ENCODE measurements at places on chromosomes 16 and 17.

GRCh38 chr17:382644-383533 is 30.3 kb upstream of the RPH3AL start:
- no peak for DNase-seq

GRCh38 chr17:51083981-51084380 is 36.7 kb downstream of the SPAG9 start:
- DNase-seq, result no peak

GRCh38 chr17:13395346-13395745 is 206.4 kb downstream of the HS3ST3A1 start:
- DNase-seq, result no peak

GRCh38 chr17:70278844-70279462 is 109.6 kb downstream of the KCNJ2 start:
- no peak for DNase-seq

DNA sequence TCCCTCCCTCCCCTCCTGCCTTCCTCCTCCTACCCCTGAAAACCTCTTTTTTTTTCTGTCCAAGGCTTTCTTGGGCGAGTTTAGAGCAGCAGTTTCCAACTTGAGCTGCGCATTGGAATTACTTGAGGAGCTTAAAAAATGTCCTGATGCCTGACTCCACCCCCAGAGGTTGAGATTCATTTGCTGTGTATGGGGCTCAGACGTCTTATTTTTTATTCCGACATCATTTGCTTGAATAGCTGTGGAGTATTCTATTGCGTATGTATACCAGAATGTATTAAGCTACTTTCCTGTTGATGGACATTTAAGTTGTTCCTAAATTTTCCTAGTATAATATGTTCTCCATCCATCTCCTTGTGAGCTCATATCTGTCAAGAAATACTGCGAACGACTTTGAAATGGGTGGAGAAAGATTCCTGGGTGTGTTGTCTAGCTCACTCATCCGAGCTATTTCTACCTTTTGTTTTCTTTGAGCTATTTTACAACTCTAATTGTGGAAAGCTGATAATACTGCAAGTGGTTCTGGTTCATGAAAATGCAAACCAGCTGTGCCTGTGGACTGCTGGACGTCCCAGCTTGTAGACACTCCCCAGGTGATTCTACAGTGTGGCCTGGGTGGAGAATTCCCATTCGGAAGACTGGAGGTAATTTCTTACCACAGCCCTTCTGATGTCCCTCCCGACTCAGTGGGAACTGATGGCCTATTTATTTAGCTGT is 40.5 kb downstream of the CMIP start:
- no peak for DNase-seq

GRCh38 chr17:78185981-78186691 is 716 bp downstream of the TK1 start:
- no peak for DNase-seq

DNA sequence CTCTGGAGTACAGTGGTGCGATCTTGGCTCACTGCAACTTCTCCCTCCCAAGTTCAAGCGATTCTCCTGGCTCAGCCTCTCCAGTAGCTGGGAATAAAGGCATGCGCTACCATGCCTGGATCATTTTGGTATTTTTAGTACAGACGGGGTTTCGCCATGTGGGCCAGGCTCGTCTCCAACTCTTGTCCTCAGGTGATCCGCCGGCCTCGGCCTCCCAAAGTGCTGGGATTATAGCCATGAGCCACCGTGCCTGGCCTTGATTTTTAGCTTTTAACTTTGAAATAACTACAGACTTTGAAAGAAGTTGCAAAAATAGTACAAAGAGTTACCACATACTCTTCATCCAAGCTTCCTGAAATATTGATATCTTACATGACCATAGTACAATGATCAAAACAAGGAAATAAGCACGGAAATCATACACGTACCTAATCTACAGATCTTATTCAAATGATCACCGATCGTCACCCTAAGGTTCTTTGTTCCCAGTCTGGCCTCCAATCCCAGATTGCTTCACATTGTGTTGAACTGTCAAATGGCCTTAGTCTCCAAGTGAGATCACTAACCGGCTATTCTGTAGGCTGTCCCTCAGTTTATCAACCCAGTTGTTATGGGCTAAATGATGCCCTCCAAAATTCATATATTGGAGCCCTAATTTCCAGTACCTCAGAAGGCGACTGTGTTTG is 18.4 kb downstream of the NPIPA1 start:
- DNase-seq, result no peak

GRCh38 chr16:57556941-57557541 is 14.6 kb downstream of the ADGRG5 start:
- no peak for DNase-seq

DNA sequence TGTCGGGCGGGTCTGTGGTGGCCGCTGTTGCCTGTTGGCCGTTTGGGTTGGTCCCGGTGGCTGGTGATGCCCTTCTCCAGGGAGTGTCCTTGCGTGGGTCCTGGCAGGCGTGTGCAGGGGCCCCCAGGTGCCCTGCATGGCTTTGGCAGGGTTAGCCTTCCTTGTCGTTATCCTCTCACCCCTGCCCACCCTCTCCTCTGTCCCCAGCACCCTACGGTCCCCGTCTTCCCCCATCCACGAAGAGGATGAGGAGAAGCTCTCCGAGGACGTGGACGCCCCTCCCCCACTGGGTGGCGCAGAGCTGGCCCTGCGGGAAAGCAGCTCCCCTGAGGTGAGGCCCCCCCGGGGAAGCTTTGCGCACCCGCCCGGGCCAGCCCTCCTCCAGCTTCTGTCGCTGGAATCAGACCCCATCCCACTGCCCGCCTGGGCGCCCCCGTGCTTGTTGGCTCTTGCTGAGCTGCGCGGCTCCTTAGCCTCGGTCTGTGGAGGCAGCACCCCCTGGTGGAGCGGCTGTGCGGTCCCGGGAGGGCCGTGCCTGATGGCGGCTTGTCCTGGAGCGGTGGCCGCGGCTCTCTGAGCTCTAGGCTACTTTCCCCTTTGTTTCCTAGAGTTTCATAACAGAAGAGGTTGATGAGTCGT is 10.6 kb upstream of the NUDT16L1 start:
- no peak for DNase-seq

DNA sequence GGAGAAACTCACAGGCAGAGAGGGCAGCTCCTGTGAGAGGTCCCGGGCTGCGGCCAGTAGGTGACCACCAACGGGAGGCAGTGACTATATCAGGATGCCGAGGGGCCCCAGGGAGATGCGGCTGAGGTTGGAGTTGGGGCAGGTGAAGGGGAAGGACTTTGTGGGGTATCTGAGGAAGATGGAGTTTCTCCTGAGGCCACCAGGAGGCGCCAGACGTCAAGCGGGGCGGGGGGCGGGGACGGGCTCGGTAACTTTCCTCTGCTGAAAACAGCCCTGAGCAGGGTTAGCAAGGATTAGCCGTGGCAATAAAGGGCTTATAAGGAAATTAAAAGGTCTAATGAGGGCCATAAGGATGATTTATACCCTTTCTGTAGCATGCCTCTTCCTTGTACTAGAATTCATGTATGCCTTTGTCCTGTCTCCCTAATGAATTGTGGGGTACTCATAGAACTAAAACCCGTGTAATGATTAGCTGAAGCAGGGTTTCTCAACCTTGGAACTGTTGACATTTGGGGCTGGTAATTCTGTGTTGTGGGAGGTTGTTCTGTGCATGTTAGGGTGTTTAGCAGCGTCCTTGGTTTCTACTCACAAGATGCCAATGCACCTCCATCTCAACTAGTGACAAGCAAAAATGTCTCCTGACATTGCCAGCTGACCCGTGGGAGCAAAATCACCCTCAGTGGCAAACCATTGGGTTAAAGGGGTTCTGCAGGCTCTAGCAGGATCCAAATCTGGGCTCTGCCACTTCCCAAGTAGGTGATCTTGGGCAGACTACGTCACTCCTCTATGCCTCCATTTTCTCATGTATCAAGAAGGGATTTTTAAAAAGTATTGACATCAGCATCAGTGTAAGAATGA is 74.8 kb upstream of the GRIN2A start:
- DNase-seq, result no peak

GRCh38 chr17:40075201-40075941 is 12.6 kb downstream of the THRA start:
- DNase-seq, result peak; percentile 32

GRCh38 chr17:15038656-15039055 is 226.5 kb downstream of the PMP22 start:
- no peak for DNase-seq

DNA sequence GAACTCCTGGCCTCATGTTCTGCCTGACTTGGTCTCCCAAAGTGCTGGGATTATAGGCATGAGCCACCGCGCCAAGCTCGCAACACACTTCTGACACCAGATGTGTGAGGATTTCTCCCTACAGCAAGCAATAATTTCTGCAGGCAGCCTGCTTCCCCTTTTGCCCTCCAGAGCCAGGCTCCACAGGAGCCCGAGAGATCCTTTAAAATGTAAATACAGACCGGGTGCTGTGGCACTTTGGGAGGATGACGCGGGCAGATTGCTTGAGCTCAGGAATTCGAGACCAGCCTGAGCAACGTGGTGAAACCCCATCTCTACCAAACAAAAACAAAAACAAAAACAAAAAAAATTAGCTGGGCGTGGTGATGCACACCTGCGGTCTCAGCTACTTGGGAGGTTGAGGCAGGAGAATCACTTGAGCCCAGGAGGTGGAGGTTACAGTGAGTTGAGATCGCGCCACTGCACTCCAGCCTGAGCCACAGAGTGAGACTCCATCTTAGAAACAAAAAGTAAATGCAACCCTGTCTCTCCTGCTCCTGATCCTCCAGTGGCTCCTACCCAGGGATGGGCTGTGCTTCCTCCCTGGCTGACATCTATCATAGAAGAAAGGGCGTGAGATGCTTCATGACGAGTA is 14.7 kb downstream of the C16orf96 start:
- DNase-seq, result no peak

GRCh38 chr17:47719411-47720152 is 13.5 kb upstream of the TBX21 start:
- no peak for DNase-seq

- no peak for DNase-seq
Measured at GRCh38 chr17:49585422-49586027, 9.9 kb downstream of the NXPH3 start.

DNA sequence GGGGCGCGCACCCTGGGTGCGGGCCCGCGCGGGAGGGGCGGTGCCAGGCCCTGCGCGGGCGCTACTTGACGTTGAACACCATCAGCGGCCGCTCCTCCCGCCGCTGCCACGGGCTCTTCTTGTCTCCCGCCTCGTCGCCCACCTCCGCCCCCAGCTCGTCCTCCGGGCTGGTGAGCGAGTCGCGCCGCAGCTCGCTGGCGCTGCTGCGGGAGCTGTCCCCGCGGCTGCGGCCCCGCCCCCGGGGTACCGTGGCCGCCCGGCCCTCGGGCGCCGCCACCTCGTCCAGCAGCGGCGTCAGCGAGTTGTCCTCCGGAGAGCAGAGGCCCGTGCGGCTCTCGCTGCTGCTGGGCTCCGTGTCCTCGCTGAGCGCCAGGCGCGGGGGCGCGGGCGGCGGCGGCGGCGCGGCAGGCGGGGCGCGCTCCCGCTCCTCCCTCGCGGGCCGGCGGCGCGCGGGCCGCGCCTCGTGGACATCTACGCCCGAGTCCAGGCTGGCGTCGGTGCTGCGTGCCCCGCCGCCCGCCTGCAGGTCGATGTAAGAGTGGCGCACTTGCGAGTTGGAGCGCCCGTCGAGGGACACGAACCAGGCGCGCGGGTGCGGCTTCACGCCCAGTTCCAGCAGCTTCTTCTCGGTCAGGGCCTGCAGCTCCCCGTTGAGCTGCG is 8.7 kb downstream of the GRN start:
- no peak for DNase-seq

DNA sequence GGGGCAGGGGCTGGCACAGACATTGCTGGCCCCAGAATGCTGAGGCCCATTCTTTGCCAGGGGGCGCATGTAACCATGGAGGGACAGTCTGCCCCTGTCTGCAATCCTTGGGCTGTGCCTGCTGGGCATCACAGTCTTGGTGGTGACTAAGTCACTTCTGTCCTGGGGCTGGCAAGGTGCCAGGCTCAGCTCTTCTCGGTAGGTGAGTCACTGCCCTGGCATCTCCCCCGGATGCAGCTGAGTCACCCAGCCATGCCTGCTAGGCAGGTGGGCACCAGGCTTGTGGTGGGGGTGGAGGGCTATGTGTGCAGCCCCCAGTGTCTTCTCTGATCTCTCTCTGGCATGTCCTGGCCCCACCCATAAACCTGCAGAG is 5.6 kb downstream of the RARA start:
- no peak for DNase-seq

DNA sequence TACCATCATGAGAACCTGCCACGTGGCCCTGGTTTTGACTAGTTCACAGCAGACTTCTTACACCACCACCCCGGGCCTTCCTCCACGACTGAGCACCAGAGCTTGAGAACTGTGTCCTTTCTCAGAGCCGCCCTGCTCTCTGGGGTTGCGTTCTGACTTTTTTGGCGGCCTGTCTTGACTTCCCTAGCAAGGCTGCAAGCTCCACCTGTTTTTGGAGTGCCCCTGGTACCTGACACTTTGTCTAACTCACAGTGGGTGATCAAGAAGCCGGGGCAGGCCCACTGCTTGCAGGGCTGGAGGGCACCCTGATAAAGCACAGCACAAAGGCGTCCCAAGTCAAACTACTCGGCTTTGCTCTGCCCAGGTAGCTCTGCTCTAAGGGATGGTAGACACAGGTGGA is 154.3 kb downstream of the SDK2 start:
- no peak for DNase-seq

- no peak for DNase-seq
Measured at GRCh38 chr17:42519546-42520491, 16.2 kb upstream of the NAGLU start.

DNA sequence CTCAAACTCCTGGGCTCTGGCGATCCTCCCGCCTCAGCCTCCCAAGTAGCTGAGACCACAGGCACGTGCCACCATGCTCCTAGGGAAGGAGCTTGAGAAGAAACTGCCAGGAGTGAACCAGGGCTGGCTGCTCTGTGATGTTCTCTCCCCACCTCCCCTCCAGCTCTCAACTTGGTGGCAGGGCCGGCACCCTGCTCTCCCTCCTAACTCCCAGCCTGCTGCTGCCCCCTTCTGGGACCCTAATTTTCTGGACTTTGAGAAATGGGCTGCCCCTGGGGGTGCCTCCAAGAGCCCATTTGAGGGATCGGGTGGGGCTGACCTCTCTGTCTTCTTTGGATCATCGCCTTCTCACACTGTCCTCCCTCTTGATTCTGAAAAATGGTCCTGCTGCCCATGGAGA is 14.9 kb upstream of the STAT3 start:
- DNase-seq, result no peak

DNA sequence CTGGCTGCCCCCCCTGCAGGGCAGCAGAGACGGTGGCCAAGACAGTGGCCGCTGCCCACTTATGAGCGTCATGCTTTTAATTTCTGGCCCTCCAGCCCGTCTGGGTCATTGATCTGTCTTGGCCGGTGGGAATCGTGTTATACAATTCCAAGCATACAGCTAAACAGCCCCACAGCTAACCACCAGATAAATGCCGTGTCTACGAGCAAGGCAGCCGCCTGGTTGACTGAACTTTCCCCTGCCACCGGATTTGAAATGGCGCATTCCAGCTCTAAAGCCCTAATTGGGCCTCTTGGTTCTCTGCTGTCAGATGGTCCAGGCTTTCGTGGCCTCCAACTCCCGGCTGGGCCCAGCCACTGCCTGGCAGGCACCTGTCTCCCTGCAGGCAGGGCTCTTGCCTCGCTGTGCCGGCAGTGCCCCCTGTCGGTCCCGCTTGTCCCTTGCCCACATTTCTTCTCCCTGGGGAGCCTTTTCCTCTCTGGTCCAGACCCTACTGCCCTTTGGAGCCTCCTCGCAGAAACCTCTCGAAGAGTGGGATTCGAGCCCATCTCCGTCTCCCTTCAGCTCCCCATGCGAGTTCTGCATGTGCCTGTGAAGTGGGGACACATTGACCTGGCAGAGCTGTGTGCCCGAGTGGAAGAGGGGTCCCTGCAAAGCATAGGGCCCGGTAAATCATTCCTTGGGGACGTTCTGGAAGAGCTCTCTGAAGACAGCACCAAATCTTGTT is 1.8 kb upstream of the RBFOX3 start:
- no peak for DNase-seq

Measured in NCI-H2081 treated with DMSO at 0.1 percent for 48 hours (cell line).